ENCODE measurements at places on chromosomes 12 and 14. TPM values are rescaled to one million over a fixed set of nuclear protein-coding genes. Genes with fewer than 3 reads are reported as not detected.

DNA sequence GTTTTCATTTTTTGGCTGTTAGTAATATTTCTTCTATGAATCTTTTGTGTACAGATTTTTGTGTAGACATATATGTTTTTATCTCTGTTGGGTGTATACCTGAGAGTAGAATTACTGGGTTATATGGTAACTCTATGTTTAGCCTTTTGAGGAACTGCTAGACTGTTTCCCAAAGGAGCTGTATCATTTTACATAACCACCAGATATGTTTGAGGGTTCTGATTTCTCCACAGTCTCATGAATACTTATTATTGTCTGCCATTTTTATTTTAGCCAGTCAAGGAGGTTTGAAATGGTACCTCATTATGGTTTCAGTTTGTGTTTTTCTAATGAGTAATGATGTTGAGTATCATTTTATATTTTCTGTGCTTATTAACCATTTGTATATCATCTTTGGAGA, 1.9 kb downstream of the PCNX4 start:
- H3K4me3 ChIP-seq: peak overlapping the region; percentile 93
- H3K27ac ChIP-seq: peak overlapping the region; percentile 95
- peaks cover 31% of the 10 kb centered on the region for H3K36me3 ChIP-seq
- H3K4me1 ChIP-seq: peaks cover 34% of the 10 kb centered on the region
- no peak for DNase-seq

Gene NID2
- total RNA-seq: 0.30 TPM

- H3K4me3 ChIP-seq: no peak overlapping the region
- no peaks in the 10 kb centered on the region for H3K27me3 ChIP-seq
- DNase-seq: no peak
- peaks cover 6% of the 10 kb centered on the region for H3K4me1 ChIP-seq
- no peak overlapping the region for H3K27ac ChIP-seq
Observed at GRCh38 chr12:2290091-2290490, 237.3 kb downstream of the CACNA1C start.

Gene SIRT4
- total RNA-seq: 0.94 TPM

GRCh38 chr12:14845350-14845750, 2.0 kb upstream of the ART4 start:
- no peak overlapping the region for H3K4me3 ChIP-seq
- no peaks in the 10 kb centered on the region for H3K36me3 ChIP-seq
- peaks cover 5% of the 10 kb centered on the region for H3K4me1 ChIP-seq
- H3K27me3 ChIP-seq: peaks cover 6% of the 10 kb centered on the region

GRCh38 chr14:64915797-64916196, 1.5 kb downstream of the CHURC1 start:
- H3K27ac ChIP-seq: peak overlapping the region; percentile 93
- peaks cover 46% of the 10 kb centered on the region for H3K36me3 ChIP-seq
- H3K4me3 ChIP-seq: peak overlapping the region; percentile 87
- no peak for DNase-seq
- H3K27me3 ChIP-seq: no peaks in the 10 kb centered on the region

GRCh38 chr14:80570930-80571298, 359.6 kb upstream of the DIO2 start:
- no peak overlapping the region for H3K27ac ChIP-seq
- no peaks in the 10 kb centered on the region for H3K4me1 ChIP-seq
- DNase-seq: no peak
- H3K4me3 ChIP-seq: no peak overlapping the region
- H3K27me3 ChIP-seq: no peaks in the 10 kb centered on the region

- no peak overlapping the region for H3K4me3 ChIP-seq
- no peak for DNase-seq
- no peaks in the 10 kb centered on the region for H3K36me3 ChIP-seq
- H3K4me1 ChIP-seq: peaks cover 11% of the 10 kb centered on the region
- H3K27ac ChIP-seq: peak overlapping the region; percentile 80
- H3K27me3 ChIP-seq: peaks cover 29% of the 10 kb centered on the region
Observed at GRCh38 chr12:7610006-7610405, 55.7 kb downstream of the APOBEC1 start.

Gene CELA1
- not detected for total RNA-seq

Gene PLA2G1B
- total RNA-seq: not detected

- DNase-seq: peak; percentile 13
- peak overlapping the region; percentile 85 for H3K4me3 ChIP-seq
- H3K27ac ChIP-seq: peak overlapping the region; percentile 91
- peaks cover 23% of the 10 kb centered on the region for H3K27me3 ChIP-seq
- peaks cover 27% of the 10 kb centered on the region for H3K4me1 ChIP-seq
Observed at GRCh38 chr12:76029982-76030340, 1.6 kb downstream of the PHLDA1 start.

DNA sequence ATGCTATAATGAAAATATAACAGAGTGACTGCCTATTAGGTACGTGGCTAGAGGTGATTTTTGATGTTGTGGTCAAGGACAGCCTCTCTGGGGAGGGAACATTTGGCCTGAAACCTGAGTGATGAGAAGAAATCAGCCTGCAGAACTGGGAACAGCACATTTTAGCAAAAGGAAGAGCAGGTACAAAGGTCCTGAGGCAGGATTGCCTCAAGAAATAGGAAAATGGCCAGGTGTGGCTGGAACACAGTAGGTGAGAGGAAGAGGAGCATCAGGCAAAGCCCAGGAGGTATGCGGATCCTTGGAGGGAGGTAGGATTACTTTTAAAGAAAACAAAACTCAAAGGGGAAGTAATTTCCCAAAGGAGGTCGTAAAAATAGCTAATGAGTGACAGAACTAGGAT, 582.9 kb downstream of the MED13L start:
- H3K36me3 ChIP-seq: no peaks in the 10 kb centered on the region
- H3K27me3 ChIP-seq: no peaks in the 10 kb centered on the region
- H3K4me3 ChIP-seq: no peak overlapping the region
- H3K4me1 ChIP-seq: no peaks in the 10 kb centered on the region
- no peak for DNase-seq

DNA sequence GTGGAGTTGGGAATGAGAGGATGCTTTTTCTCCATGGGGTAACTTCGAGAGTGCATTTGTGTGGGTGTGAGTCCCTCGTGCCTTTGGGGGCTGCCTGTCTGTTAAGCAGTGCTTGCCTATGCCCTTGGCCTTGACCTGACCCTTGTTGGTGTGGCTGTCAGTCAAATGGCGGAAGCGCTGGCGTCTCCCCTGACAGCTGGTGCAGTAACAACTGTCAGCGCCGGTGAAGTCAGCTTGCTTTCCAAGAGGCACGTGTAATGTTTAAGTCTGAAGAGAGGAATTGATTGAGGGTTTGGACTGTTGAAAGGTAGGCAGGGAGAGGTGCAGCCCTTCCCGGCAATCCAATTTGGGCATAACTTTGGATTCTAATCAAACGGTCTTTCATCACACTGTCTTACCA, 211.3 kb downstream of the AACS start:
- DNase-seq: no peak
- H3K27ac ChIP-seq: no peak overlapping the region
- H3K4me3 ChIP-seq: no peak overlapping the region

DNA sequence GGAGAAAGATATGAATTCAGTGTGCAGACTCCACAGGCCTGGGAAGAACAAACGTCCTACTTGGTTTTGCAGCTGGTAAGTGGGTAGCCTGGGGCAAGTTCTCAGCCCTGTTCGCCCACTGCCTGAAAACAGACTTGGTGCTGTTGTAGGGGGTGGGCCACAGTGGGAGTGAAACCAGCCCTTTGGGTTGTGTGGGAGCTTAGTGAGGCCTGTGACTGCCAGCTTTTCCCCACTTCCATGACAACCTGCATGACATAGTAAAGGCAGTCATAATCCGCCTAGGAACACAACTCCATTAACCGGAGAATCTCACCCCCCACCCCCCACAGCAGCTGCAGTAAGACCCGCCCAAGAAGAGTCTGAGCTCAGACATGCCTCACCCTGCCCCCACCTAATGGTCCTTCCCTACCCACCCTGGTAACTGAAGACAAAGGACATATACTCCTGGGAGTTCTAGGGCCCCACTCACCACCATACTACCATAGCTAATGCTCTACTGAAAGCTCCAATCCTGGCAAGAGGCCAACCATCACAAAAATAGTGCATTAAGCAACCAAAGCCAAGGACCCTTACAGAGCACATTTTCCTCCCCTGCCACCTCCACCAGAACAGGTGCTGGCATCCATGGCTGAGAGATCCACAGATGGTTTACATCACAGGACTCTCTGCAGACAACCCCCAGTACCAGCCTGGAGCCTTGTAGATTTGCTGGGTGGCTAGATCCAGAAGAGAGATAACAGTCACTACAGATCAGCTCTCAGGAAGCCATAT, 39.8 kb upstream of the LMNTD1 start:
- no peak overlapping the region for H3K27ac ChIP-seq
- peaks cover 17% of the 10 kb centered on the region for H3K36me3 ChIP-seq
- no peak for DNase-seq
- H3K4me3 ChIP-seq: no peak overlapping the region
- H3K27me3 ChIP-seq: no peaks in the 10 kb centered on the region
- peaks cover 53% of the 10 kb centered on the region for H3K4me1 ChIP-seq

- H3K36me3 ChIP-seq: no peaks in the 10 kb centered on the region
- DNase-seq: no peak
- no peak overlapping the region for H3K4me3 ChIP-seq
Observed at GRCh38 chr12:55642267-55642666, 5.6 kb downstream of the OR10P1 start.

GRCh38 chr12:100141998-100142850, 450 bp downstream of the BLTP3B start:
- peak overlapping the region; percentile 81 for H3K4me3 ChIP-seq
- peaks cover 45% of the 10 kb centered on the region for H3K4me1 ChIP-seq

Data from activated CD4-positive, alpha-beta T cell treated with anti-CD3 and anti-CD28 coated beads, Interleukin-2, amount 10 ng/mL, durations not matched to agents 7 days and 5 days (primary cell).